ENCODE measurements at places on chromosomes 7 and 10.

GRCh38 chr7:29563590-29564495, at the start of gene PRR15:
Gene PRR15, plus strand, starts transcription at chr7:29563835. Its CDS starts 2,495 bp downstream, at chr7:29566330.
- DNase-seq = no peak

DNA sequence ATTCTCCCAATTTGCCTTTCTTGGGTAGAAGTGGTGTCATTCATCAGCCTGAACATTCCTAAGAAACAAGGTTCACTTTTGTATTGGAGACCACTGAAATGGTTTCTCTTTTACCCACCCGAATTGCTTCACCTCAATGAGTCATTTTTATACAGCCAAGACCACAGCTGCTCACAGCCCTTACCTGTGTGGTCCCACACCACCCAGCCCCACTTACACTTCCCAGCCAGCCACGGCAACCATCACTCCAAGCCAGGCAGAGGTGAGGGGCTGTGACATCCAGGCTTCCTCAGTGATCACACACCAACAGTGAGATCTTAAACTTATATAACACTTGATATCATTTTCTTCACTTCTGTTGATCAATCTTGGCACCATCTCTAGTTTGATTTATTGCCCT, 20.7 kb downstream of the OR13A1 start:
- DNase-seq = no peak

- DNase-seq = no peak
These were observed 115.3 kb downstream of the PIP4K2A start for GRCh38 chr10:22599048-22599561.

GRCh38 chr7:125149151-125149550, 219.5 kb upstream of the POT1 start:
- no peak for DNase-seq

GRCh38 chr10:115939101-115939854, 333.7 kb downstream of the GFRA1 start:
- DNase-seq = no peak

GRCh38 chr10:70680899-70681730, 8.8 kb downstream of the ADAMTS14 start:
- DNase-seq = no peak

GRCh38 chr7:19378345-19378714, 233.1 kb upstream of the FERD3L start:
- DNase-seq = no peak

GRCh38 chr7:78203042-78203720, 404.6 kb downstream of the PHTF2 start:
- no peak for DNase-seq

- no peak for DNase-seq
These were observed 765.1 kb downstream of the SUGCT start for GRCh38 chr7:40899636-40900507.

- DNase-seq = no peak
These were observed 4.1 kb downstream of the KCNIP2 start for GRCh38 chr10:101839416-101840063.

Data from stimulated activated CD8-positive, alpha-beta memory T cell treated with anti-CD3 and anti-CD28 coated beads, Interleukin-4, amount 100 ng/mL, for 4 hours (primary cell).